ENCODE measurements at places on chromosomes 2 and 18.

DNA sequence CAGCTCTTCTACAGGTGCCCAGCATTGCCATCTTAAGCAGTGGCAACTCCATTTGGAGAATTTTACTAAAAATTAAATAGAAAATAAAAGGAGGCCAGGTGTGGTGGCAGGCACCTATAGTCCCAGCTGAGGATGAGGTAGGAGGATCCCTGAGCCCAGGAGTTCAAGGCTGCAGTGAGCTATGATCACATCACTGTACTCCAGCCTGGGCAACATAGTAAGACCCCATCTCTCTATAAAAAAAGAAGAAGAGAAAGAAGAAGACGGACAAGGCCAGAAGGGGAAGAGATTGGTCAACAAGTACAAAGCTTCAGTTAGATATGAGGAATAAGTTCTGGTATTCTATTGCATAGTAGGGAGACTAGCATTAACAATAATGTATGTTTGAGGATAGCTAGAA is 21.7 kb upstream of the HNRNPA3 start:
- no peak for DNase-seq

DNA sequence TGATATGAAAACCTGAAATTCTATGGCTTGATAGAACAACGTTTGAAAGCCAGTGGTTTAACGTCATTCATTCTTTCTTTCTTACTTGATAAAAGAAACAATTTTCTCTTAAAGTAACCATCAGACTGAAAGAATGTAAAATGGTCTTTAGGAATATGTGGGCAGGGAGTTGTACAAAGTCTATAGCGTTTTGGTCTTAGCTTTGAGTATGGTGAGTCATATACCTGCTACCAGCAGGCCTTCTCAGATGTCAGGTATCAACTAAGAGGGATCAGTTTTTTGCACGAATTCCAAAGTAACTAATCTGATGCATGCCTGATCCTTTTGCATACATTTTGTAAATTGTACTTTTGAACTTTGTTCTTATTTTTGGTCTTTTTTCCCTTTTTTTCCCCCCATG is 101.5 kb upstream of the DSEL start:
- no peak for DNase-seq

DNA sequence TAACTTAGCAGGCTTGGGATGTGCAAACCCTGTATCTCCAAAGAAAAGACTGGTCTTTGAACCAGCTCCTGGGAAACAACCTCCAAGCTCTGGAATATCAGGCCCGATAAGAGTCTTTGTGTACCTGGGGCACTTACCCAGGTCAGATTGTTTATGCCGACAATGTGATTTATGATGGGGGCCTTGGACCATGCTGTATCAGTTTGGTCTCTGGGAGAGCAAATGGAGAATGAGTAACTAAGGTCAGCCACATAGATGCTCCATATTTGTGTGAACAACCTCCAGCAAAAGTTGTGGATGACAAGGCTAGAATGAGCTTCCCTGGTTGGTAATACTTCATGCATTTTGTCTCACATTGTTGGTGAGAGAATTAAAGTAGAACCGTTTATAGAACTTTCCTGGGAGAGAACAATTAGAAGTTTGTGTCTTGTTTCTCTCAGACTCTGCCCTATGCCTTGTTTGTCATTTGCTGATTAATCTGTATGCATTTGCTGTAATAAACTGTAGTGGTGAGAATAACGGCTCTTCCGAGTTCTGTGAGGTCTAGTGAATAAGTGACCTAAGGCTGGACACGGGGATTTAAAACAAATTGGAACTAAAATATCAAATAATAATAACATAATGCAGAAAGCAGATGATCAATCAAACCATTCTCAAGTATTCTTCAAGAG is 259.1 kb downstream of the XIRP2 start:
- DNase-seq, result no peak

GRCh38 chr18:57728941-57729511 is 74.1 kb downstream of the ATP8B1 start:
- DNase-seq, result no peak

DNA sequence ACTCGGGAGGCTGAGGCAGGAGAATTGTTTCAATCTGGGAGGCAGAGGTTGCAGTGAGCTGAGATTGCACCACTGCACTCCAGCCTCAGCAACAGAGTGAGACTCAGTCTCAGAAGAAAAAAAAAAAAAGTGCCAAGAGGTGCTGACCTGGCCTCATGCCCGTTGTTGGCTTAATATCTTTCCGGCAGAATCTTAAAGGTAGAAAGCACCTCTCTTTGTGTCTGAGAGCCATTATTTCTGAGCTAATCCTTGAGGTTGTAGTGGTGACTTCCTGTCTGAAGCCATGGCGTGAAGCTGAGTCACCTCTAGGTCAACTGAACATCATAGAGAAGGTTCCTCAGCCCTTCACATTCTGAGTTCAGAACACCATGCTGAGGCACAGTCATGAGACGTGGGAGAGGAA is 60.4 kb downstream of the WDSUB1 start:
- DNase-seq, result no peak

DNA sequence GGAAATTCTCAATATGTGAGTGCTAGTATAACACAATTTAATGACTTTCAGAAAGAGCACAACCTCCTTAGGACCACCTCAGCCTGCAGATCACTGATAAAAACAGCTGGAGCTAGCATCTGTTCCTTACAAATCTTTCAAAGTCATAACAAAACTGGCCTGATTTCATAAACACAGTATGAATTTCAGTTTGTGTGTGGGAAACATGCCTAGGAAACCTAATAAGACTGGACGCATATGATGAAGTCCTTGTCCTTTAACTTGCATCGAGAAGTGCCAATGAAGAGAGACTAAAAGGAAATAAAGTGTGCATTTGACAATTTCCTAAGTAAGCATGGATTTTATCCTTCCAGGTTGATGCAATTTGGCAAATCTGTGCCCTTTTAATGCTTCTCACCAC is 74.1 kb upstream of the KLHL14 start:
- no peak for DNase-seq

DNA sequence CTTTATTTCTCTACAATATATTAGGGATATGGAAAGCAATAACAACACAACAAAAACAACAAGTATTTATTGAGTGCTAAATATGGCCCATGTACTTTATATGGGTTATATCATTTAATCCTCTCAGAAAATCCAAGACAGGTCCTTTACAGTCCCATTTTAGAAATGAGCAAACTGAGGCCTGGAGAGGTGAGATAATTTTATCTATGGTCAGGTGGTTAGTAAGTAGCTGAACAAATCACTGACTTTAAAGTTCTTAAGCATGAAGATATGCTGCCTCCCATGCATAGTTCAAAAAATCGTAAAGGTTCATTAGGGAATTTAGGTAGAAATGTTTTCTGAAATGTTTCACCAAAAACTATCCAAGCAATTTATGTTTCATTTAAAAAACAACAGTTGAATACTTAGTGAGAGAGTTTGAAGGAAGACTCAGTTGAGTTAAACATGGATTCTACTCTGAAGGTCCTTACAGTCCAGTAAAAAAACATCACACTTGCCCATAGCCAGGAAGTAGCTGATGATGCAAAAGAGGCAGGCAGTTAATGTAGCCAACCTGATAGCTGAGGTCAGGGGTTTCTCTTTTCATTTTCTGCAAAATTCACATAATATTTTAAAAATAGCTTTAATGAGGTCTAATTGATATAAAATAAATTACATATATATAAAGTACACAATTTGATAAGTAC is 7.6 kb upstream of the NFE2L2 start:
- DNase-seq, result no peak

- no peak for DNase-seq
Measured at GRCh38 chr2:208227581-208228232, 27.2 kb downstream of the IDH1 start.
